ENCODE measurements at places on chromosomes 11 and 22.

DNA sequence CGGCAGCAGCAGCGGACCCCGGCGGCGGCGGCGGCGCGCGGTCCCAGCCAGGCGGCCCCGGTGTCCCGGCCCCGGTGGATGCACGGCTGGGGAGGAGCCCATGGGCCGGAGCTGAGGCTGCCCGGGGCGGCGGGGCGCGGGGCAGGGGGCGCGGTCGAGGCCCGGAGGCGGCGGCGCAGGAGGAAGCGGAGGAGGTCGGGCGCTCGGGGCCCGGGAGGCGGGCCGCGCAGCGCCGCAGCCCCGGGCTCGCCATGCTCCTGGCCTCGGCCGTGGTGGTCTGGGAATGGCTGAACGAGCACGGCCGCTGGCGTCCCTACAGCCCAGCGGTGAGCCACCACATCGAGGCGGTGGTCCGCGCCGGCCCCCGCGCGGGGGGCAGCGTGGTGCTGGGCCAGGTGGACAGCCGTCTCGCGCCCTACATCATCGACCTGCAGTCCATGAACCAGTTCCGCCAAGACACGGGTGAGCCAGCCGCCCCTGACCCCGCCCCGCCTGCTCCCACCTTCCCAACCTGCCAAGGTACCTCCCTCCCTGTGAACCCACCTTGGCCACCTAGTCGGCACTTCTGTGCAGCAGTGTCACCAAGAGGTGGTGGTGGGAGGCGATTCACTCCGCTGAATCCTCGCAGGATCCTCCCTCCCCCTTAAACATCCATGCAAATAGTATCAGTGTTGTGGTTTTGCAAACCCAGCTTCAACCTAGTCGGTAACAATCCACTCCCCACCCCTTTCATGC is 580 bp downstream of the DTX4 start:
- DNase-seq: no peak

DNA sequence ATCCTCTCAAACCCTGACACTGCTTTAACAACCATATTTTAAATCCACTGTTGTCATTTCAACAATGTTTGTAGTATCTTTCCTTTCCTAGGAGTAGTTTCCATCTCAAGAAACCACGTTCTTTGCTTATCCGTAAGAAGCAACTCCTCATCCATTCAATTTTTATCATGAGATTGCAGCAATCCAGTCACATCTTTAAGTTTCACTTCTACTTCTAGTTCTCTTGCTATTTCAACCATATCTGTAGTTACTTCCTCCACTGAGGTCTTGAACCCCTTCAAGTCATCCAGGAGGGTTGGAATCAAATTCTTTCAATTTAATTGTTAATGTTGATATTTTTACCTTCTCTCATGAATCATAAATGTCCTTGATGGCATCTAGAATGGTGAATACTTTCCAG is 22.4 kb downstream of the CCDC82 start:
- DNase-seq: no peak

- DNase-seq: no peak
These were observed 36.1 kb upstream of the FZD4 start for GRCh38 chr11:86991341-86991740.

DNA sequence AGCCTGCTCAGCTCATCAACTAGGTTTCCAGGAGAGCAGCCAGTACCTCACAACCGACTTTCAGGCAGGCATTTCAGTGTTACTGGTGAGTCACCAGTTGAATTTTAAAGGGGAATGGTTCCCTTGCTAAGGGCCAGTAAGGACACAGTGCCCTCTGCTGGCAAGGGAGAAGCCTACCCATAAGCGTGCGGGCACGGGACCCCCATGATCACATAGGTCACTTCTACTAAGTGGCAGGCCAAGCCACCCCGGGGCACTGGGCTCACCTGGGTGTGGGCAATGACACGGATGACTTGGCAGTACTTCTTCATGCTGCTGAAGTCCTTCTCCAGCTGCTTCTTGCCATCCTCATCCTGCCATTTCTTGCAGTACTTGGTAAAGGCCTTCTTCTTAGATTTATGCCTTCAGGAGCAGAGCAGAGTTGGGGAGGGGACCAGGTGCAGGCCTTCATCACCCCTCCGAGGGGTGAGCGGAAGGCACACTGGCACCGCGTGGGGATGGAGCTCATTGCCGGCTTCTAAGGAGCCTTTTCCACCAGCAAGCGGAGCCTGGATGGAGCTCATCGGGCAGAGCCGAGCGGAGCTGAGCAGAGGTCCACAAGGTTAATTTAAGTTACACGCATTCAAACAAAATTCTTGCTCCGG is 2.9 kb downstream of the RPL3 start:
- DNase-seq: peak; percentile 87

DNA sequence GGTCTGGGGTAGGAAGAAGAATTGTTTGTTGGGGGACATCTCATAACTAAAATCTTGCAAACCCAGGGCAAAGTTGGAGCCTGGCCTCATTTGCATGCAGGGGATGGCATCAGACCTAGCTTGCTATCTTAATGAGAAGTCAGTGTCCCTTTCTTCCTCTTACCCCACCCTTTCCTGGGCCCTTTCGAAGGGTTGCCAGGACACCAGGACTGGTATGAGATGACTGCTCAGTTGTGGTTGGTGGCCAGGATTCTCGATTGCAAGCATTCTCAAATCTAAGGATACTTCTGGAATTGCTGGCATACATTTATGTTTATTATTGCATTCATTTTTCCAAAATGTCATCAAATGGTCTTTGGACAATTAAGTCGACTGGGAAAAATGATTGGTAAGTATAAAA is 131.0 kb downstream of the SLC1A2 start:
- DNase-seq: no peak

GRCh38 chr22:27991586-27992293 is 72.7 kb upstream of the PITPNB start:
- no peak for DNase-seq

DNA sequence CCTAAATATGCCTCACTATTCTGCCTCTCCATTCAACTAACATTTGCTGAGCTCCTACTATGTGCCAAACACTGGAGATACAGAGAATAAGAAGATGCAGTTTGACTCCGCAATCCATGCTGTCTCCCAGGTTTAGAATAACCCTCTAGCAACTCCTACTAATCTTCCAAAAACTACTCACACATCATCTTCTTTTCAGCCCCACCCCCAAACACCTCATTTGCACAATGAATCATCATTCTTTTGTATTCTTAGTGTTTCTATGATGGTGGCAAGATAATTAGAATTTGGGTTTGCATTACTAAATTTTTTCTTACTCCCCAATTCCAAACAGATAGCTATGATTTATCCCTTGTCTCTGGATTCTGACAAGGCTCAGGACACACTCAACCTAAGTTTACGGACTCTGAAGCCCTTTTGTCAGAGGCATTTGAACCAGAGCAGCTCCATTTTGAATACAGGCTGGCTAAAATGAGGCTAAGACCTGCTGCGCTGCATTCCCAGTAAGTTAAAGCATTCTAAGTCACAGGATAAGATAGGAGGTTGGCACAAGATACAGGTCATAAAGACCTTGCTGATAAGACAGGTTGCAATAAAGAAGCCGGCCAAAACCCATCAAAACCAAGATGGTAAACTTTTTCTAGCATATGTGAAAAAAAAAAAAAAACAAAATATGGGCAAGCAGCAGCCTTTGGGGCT is 1038.9 kb downstream of the DLG2 start:
- DNase-seq: no peak

GRCh38 chr11:2272228-2272945 is 2.0 kb upstream of the ASCL2 start:
- DNase-seq: no peak

- no peak for DNase-seq
These were observed 13.5 kb downstream of the CHKA start for GRCh38 chr11:68107689-68108088.

DNA sequence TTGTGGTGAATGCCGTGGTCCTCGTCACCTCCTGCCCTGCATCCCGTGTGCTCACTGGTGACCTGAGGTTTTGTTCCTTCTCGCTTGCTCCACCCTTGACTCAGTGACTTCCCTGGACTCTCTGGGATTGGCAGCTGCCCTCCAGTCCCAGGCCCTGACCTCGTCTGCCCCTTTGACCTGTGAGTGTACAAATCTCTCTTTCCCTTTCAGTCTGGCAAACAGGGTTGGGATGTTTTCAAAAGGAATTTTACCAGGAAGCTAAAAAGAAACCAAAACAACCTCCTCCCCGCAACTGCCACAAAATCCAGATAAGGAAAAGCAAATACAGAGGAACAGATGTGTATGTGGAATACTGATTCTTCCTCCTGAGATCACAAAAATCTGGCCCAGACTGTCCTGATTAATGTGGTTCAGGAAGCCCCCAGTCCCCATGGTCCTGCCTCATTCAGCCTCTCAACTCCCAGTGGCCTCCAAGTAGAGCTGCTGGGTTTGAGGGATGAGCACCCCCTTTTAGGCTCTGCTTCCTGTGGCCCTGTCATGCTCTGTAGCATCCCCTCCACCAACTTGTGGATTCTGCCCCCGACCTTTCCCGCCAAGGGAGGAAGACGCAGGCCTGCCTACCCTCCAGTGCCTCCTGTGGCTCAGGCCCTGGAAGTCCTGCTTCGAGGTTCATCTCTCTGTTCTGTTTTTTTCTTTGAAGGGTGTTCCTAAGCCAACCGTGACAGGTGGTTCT is 15.2 kb downstream of the ROBO4 start:
- no peak for DNase-seq

GRCh38 chr11:72378704-72379383 is 55.5 kb downstream of the CLPB start:
- no peak for DNase-seq
